ENCODE measurements at places on chromosomes 5 and 9.
A peak's percentile ranks its signal among the peaks of the same experiment; 100 is the strongest.

DNA sequence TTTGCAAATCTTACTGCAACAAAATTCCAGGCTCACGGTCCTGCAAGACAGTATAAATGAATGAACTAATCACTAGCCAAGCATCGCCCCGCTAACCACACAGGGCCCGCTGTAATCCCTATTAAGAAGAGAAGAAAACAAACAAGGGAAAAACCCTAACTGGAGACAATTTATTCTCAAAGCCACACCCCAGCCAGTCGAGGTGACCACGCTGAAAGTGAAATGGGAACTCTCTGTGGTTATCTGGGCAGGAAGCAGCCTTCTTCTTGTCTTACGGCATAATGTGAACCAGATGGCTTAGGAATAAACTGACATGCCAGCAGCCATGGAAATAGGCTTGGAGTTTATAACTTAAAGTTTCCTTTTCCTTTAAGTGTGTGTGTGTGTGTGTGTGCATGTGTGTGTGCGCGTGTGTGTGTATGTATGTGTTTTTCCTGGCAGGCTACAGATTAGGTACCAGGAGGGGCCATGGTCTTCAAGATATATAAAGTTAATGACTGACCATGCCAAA lies 120.2 kb downstream of the SEMA6A start:
- DNase-seq = no peak

DNA sequence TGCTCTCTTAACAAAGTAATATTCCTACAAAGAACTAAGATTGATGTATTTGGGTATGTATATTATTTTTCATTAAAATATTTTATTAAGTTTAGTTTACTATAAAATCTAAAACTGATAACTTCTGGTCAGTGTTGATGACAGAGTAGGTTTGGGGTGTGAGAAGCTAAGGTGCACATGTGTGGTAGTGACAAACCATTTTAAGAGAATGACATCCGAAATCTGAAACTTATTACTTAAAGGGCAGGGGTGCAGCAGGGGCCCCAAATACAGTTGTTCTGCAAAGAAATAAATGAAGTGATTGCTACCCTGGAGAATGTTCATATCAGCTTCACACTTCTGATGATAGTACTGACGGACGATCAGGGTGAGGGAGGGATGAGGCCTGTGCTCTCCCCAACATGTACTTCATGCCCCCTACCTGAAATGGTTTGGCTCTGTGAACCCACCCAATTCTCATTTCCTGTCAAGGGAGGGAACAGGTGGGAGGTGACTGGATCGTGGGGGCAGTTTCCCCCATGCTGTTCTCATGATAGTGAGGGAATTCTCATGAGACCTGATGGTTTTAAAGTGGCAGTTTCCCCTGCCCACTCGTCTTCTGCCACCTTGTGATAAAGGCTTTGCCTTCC lies 125.3 kb upstream of the RFX3 start:
- DNase-seq = no peak

DNA sequence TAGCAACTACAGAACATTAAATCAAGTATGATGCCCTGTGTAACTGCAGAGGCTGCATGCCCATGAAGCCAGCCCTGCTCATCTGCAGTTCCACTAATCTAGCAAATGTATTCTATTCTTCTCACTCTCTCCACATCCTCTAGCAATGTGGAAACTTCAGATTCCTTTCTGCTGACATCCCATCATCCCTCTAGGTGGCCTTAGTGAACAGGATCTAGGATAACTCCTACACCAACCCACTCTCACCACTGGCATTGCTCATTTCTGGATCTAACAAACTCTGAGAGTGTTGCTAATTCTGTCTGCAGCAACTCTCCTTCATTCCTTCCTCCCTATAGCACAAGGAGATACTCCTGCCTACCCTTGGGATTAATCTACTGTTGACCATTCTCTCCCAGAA lies 80.8 kb downstream of the FAM81B start:
- no peak for DNase-seq

- no peak for DNase-seq
Measured at GRCh38 chr5:135593886-135594285, 15.1 kb upstream of the CXCL14 start.

- peak; percentile 23 for DNase-seq
Measured at GRCh38 chr5:40402007-40402364, 277.7 kb upstream of the PTGER4 start.

DNA sequence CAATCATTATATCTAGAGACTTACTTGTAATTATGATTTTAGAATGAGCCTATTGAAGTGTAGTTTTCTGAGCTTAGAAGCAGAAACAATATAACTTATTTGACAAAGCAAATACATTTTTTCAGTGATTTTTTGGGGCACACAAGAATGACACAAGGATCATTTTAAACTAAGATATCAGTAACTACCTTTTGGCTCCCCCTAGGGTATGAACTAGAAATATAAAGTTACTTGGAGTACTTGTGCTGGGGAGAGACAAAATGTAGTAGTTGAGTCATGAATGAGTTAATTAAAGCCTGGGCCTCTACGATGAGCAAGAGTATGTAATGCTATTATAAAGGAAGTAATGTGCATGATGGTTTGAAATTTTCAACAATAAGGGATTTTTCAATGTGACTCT lies 1244.1 kb upstream of the ACO1 start:
- no peak for DNase-seq

DNA sequence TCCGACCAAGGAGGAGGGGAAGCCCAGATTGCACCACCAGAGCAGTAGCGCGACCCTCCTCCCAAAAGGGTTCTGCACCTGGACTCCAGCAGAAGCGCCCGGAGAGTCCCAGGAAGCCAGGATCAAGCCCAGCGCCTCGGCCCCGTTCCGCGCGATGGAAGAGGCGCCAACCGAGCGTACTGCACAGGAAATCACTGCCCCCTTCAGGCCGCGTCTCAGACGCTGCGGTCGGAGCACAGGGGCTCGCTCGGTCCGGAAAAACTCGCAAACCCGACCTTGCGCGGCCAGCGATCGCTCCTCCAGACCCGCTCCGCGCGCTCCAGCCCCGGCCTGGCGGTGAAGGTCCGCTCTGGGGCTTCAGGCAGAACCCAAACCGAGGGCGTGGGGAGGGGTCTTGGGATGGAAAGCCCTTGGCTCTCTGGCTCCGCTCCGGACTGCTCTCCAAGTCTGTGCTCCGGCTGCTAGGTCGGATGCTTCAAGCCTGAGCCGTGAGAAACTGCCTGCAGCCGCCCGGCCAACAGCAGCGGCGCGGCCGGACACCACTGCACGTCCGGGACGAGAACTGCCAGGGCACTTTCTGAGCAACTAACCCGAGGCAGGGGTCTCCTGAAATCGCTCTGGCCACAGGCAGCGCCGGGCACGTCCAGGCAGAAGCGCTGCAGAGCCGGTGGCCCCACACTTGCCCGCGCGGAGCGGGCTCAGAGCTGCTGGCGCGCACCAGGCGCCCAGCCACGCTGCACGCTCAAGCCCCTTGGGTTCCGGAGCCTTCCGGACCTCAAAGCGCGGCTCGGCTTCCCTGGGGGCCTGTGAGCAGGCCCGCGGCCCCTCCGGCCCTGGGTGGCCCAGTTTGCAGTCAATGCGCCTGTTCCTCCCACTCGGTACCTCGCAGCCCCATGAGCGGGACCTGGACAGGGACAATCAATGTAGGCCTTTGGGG lies 1.3 kb downstream of the GABBR2 start:
- DNase-seq = no peak
